ENCODE measurements at places on chromosomes 12 and 14.

DNA sequence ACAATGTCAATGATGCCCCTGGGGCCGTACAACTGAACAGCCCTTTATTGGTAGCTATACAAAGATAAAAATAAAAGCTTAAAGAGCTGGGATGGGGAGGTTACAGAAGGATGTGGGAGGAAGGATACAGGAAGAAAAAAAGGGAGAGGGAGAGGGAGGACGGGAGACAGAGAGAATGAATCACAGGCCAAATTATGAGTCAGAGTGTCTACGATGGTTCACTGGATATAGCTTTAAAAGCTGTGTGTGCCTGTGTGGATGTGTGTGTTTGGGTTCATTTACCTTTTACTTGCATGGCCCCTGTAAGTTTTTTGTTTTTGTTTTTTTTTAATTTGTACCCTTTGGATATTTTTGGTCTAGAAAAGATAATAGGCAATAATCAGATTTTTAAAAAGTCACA lies 111.9 kb downstream of the CCDC60 start:
- no peak for DNase-seq

DNA sequence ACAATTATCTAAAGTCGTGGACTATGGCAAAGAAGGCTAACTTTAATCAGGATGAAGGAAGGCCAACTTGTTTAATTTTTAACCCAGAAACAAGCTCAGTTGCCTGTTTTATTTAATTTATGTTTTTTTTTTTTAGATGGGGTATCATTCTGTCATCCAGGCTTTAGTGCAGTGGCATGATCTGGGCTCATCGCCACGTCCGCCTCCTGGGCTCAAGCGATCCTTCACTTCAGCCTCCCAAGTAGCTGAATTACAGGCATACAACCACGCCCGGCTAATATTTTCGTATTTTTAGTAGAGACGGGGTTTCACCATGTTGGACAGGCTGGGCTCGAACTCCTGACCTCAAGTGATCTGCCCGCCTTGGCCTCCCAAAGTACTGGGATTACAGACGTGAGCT lies 19.7 kb downstream of the NUDT4 start:
- no peak for DNase-seq

DNA sequence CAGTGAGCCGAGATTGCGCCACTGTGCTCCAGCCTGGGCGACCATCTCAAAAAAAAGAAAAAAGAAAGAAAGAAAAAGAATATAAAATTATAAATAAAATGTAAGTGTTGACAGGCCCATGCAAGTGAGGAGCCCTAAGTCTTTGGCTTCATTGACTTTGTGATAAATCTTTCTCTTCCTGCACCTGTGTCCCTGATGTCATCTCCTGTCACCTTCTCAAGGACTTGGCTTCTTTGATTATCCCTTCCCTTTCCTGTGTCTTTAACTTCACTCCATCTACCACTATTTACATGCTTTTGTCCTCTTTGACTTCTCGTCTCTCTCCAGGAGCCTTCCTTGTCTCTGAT lies 33.6 kb upstream of the WNK1 start:
- no peak for DNase-seq

DNA sequence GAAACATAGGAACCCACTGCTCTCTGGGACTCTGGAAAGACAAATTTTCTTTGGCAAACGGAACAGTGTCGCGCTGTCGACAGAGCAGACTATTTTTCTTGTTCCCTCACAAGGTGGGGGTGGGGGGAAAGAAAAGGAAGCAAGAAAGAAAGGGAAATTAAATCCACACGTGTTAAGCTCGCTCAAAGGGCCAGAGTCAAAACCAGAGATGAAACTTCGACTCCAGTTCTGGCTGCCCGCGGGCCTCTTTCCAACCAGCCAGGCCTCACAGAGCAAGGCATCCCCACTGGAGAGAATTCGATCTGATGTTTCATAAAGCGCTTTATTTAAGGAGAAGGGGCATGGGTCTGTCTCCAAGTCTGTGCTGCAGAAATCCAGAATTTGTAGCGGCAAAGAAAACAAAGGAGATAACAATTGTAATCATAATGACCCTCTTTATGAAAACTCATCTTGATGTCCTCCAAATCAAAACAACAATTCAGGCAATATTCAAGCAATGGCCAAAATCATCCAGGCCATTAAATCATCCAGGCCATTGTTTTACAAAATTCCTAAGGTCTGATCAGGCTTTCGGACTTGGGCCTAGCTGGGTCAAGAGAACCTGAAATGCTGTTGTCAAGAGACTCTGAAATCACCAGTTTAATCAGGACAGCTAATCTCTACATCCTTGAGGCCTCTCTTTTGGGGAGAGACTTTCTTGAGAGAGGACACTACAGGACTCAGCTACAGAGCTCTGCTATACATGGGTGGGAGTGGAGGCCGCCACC lies 5.3 kb upstream of the TBX5 start:
- DNase-seq: no peak

DNA sequence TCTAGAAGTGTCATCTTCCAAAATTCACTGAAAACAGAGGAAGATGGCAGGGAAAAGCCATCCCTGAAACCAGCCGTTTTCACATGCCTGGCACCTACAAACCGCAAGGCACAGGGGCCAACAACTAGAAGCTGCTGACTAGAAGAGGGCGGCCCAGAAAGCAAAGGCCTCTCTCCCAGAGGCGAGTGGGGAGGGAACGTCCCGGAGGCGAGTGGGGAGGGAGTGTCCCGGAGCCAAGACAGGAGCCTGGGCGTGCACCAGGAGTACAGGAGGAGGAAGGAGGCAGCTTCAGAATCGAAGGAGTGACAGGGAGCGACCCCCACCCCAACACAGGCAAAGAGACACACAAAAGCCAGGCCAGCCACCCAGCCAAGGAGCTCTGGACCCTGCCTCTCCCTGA lies 21.0 kb downstream of the ANKLE2 start:
- DNase-seq: no peak

DNA sequence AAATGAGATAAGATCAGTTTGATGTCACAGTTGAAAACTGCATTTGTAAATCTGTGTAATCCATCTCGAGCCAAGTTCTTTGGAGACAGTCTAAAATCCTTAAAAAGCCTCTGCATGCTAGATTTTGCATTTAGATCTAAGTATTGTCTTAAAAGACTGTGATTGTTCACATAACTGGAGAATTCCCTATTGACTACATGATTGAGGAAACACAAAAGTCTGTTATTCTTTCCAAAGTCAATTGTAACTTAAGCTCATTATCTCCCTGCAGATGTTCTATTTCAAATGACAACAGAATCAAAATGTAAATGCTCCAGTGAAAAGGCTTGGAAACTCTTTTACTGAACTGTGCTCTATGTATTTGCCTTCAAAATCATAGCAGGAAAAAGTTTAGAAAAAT lies 77.8 kb downstream of the MYF5 start:
- no peak for DNase-seq

GRCh38 chr14:29687071-29687765 lies 240.4 kb downstream of the PRKD1 start:
- DNase-seq: no peak

- no peak for DNase-seq
Observed at GRCh38 chr12:123163227-123163626, 12.3 kb upstream of the PITPNM2 start.

GRCh38 chr14:54778618-54779345 lies 123.8 kb downstream of the GCH1 start:
- no peak for DNase-seq

DNA sequence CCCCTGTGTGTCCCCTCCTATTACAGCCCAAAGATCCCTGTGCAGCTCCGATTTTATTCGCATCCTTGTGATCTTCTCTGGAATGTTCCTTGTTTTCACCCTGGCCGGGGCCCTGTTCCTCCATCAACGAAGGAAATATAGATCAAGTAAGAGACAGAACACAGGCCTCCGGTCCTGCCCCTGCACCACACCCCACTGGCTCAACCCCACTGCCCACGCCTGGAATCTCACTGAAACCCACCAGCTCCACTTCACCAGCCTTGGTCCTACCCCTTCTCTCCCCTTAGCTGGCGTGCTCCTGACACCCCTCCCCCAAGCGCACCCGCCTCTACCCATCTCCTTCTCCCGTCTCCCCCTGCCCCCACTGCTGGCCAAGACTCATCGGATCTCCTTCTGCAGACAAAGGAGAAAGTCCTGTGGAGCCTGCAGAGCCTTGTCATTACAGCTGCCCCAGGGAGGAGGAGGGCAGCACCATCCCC lies 934 bp upstream of the TAPBPL start:
- DNase-seq: no peak

DNA sequence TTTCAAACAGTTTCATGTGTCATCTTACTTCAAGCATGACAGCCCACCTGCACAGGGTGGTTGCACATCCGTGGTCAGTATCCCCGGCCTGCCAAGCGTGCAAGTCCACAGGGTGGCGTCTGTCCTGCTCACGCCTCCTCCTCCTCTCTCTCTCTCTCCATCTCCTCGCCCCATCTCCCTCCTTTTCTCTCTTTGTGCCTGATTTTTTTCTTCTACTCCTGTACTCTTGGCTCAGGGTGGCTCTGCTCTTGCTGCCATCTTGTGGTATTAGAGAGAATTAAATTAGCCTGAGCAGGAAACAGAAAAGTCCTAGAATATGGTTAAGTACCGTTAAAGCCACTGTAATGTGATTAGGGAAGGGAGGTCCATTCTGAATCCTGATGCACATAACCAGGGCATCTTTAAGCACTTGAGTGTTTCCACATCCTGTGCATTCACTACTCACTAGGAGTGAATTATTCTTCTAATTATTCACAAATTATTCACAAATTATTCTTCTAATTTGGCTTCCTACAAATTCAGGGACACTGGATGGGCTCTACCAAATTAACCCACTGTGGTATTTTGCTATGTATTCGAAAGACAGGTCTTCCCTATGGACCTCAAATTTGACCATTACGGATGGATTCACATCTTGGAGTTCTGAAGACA lies 25.5 kb upstream of the DTX1 start:
- no peak for DNase-seq

DNA sequence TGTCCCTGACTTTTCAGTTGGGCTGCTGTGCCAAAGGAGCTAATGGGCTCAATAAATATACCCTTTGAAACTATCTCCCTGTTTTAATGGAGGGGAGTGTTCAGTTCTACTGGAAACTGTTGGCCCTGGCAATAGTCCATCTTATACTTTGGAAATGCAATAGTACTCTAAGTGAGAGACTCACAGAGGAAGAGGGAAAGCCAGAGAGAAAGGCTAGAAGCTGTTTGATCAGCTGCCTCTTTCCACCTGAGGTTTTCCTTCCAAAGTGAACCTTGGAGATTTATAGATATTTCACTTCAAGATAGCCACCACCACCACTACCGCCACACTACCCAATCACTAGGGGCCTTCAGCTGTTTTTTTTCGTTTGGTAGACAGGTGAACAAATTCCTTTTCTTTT lies 93.6 kb upstream of the CCDC91 start:
- DNase-seq: no peak

DNA sequence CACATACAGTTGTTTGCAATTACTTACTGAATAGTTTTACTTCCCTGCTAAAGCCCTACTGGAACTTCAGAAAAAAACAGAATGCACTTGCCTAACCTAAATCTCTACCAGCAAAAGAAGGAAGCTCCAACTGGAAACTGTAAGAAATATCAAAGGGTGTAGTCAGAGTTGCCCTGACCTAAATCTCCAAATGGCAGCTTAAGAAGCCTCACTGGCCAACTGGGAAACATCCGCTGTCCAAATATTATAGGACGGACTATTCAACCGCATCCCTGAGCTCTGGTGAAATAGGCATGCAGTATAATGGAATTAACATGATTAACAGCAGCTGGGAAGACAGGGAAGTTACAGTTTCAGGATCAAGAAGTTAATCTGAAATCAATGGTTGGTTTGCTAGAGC lies 24.3 kb downstream of the ANAPC7 start:
- DNase-seq: no peak

DNA sequence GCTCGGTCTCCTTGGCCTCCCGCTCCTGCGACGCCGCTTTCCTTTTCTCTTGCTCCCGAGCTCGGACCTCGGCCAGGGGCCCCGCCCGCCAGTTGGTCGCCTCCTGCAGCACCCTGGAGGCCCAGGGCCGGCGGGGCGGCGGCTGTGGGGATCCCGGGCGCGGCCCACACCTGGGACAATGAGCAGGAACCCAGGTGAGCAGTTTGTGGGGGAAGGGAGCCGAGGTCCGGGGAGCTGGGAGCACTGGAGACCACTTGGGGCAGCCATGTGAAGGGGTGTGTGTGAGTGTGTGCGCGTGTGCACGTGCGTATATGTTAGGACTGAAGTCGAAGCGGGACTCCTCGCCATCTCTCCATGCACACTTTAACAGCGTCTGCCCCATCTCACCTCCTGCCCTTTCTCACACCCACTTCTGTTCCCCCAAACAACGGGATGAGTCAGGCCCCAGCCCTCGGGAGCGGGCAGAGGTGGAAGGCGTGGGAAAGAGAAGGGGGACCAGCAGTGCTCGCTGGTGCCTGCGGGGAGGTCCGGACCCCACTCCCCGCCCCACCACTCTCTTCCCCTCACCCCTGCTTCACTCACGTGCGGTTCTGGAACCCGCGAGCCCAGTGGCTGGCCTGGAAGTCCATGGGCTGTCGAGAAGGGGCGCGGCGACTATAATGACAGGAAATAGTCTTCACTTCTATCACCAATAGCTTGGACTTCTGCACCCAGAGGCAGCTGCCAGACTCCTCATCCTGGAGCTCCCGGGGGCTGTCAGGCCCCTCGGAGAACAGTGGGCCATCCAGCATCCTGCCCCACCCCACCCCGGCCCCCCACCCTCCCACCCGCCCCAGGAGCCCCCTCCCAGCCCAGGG lies 450 bp downstream of the DDN start:
- no peak for DNase-seq

DNA sequence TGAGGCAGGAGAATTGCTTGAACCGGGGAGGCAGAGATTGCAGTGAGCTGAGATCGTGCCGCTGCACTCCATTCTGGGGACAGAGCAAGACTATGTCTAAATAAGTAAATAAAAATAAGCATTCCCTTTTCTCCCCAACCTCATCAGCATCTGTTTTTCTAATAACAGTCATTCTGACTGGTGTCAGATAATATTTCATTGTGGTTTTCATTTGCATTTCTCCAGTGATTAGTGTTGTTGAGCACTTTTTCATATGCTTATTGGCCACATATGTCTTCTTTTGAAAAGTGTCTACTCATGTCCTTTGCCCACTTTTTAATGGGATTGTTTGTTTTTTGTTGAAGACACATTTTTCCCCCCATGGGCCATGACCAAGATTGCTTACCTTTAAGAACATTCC lies 243.2 kb downstream of the ADAMTS20 start:
- DNase-seq: no peak

- no peak for DNase-seq
Observed at GRCh38 chr12:73589220-73589619, 948.4 kb upstream of the ATXN7L3B start.

DNA sequence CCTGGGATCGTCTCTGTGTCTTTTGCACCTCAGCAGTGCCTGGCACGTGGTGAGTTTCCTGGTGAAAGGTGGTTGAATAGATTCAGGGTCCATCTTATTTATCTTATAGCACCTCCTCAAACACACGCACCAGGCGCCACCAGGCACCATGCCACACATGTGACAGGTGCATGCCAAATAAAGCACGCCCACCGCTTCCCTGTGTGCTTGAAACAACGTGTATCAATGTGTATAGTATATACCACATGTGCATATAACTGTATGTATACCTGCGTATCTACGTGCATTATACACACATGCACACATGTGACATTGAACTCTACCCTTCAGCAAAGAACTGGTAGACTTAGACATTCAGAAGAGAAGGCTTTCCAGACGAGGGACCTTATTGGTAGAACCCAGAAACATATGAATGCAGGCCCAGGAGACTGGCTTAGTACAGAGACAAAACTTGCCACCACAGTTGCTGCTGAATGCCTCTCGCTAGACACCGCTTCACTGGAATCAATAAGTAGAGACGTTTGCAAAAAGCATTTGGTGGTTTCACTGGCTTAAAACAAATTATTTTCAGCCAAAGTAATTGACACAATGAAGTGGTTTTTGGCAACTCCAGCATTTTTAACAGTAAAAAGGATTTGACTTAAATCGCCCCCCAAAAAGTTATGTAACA lies 10.0 kb downstream of the EML1 start:
- no peak for DNase-seq

GRCh38 chr12:1692895-1693610 lies 2.2 kb downstream of the ADIPOR2 start:
- DNase-seq: no peak
